ENCODE measurements at places on chromosomes 6 and 20. TPM values are rescaled to one million over a fixed set of nuclear protein-coding genes. Genes with fewer than 3 reads are reported as not detected.

BIRC7 gene
- polyA plus RNA-seq = not detected

GRCh38 chr6:79657238-79657637 is 26.1 kb downstream of the SH3BGRL2 start:
- no peak for DNase-seq

GRCh38 chr6:2820415-2820814 is 21.2 kb downstream of the SERPINB1 start:
- no peak for DNase-seq

- DNase-seq = no peak
These were observed 6.5 kb upstream of the NPBWR2 start for GRCh38 chr20:64113796-64114355.

GRCh38 chr20:24359321-24360027 is 110.0 kb upstream of the SYNDIG1 start:
- peak; percentile 21 for DNase-seq

- no peak for DNase-seq
These were observed 19.4 kb downstream of the DSTN start for GRCh38 chr20:17589161-17589834.

DNA sequence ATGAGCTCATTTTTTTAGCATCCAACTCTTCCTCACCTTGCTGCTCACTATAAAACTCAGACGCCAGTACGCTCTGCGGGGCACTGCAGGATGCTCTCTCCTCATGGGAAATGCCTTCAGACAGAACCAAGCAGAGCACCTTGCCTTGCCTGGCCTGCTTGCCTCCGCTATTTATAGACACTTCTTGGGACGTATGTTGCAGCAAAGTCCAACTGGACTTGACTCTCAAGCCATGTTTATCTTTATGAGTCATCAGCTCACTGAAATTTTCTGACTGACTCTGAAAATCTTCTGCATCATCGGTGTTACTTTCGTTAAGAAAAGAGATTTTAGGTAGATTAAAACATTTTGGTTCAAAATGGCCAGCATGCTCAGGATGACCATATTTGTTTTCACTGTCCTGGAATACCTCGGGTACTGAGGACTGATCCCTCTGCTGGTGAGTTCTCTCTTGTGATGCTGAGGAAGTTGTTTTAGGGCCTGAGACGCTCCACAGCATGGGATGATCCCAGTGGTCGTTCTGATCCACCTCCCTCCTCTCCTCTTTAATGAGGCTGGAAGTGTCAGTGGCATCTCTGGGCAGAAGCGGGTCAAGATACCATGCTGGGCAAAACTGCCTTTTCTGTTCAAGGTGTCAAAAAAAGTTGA is 204.5 kb downstream of the KIF16B start:
- no peak for DNase-seq

- DNase-seq = no peak
These were observed 3.7 kb downstream of the NAA20 start for GRCh38 chr20:20020908-20021307.

Data from liver (tissue), 10 donors.